ENCODE measurements at places on chromosomes 2 and 18. TPM values are rescaled to one million over a fixed set of nuclear protein-coding genes. Genes with fewer than 3 reads are reported as not detected.

FOXI3 gene
- total RNA-seq = 0.21 TPM

GNLY gene
- not detected for total RNA-seq

ESPNL gene
- 3.5 TPM for total RNA-seq

INPP5D gene
- 2.7 TPM for total RNA-seq

YIPF4 gene
- total RNA-seq = 29.8 TPM

CLEC4F gene
- total RNA-seq = not detected

CXCR1 gene
- not detected for total RNA-seq

ADNP2 gene
- 28.1 TPM for total RNA-seq

KCNG3 gene
- 0.79 TPM for total RNA-seq

DNA sequence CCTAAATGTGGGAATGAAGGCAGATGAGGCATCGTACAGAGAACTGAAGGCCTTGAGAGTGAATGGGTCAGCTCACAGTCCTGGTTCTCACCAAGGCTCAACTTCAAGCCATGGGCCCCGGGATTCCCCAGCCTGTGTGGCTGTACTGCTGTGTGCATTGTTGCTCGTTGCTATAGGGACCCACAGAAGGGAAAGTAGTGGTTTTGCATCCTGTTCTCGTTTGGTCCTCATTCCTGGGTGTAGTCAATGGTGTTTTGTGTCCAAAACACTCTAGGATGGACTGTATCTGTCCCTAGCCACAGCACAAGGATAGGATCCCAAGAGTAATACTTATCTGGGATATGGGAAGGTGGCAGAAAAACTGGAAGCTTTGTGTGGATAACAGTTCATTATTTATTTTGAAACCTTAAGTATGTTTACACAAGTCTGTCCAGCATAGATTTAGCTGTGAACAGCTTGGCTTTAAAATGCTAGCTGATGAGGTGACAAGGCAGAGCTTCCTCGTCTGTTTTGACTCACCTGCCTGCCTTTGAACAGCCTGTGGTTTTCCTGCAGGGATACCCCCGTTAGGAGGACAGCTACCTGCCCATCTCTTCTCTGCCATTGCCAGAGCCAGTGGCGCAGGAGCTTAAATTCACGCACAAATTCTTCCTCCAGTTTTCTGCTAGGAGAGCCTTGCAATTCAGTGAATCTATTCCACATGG is 85.0 kb downstream of the WDSUB1 start:
- DNase-seq = no peak

DNA sequence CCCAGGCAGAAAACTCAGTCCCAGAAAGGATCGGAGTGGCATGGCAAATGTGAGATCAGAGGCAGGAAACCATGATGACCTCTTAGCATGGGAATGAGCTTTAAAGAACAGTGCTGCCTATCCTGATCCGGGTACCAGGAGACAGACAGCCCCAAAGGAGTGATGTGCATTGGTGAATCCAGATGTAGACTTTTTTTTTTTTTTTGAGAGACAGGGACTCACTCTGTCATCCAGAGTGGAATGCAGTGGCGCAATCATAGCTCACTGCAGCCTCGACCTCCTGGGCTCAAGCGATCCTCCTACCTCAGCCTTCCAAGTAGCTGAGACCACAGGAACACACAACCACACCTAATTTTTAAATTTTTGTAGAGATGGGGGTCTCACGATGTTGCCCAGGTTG is 122.7 kb downstream of the VAPA start:
- DNase-seq = no peak

GRCh38 chr2:156999661-157000060 is 257.8 kb upstream of the GALNT5 start:
- no peak for DNase-seq

DNA sequence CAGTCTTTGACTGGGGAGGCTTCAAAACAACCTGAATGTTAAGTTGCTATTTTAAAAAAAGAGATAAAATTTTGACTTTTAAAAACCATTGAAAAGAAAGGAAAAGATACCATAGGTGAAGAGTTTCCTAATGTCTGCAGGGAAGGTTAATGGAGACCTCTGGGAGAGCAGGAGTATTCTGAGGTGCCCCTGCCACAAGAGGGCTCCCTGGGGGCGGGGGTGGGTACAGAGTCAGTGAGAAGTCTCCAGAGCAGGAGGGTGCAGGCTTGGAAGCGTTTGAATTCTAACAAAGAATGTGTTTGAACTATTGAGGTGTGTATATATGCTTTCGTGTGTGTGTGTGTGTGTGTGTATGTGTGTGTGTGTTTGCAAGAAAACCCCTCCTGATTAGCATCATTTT is 46.7 kb upstream of the ST6GAL2 start:
- DNase-seq = no peak

GRCh38 chr2:198638577-198638976 is 819.2 kb downstream of the SATB2 start:
- no peak for DNase-seq

DNA sequence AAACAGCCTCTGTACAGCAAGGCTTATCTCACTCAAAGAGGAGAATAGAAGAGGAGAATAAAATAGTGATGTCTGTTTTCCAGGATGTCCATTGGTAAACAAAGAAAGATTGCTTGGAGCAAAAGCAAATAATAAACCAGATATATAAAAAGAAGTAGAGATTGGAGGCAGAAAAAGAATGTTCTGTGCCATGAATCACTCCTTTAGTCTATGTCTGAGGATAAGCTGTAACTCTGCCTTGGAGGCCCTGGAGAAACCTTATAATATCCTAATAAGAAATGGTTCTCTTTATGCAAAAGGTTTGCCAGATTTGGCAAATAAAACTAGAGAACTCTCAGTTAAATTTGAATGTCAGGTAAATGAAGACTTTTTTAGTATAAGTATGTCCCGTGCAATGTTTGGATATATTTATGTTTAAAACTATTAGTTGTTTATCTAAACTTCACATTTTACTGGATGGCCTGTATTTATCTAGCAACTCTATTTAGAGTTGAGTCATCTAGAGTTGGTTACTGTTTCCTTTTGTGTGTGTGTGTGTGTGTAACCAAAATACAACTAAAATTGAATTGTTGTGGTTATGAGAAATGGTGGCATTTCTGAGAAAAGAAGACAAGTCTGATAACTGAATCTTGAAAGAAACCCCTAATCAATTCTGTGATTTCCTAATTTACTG is 510.3 kb upstream of the SETBP1 start:
- DNase-seq = no peak

- no peak for DNase-seq
Observed at GRCh38 chr2:224211791-224212190, 172.7 kb upstream of the SERPINE2 start.

GRCh38 chr2:177383935-177384334 is 8.6 kb upstream of the AGPS start:
- DNase-seq = no peak

GRCh38 chr2:136281281-136282114 is 163.5 kb upstream of the CXCR4 start:
- no peak for DNase-seq

DNA sequence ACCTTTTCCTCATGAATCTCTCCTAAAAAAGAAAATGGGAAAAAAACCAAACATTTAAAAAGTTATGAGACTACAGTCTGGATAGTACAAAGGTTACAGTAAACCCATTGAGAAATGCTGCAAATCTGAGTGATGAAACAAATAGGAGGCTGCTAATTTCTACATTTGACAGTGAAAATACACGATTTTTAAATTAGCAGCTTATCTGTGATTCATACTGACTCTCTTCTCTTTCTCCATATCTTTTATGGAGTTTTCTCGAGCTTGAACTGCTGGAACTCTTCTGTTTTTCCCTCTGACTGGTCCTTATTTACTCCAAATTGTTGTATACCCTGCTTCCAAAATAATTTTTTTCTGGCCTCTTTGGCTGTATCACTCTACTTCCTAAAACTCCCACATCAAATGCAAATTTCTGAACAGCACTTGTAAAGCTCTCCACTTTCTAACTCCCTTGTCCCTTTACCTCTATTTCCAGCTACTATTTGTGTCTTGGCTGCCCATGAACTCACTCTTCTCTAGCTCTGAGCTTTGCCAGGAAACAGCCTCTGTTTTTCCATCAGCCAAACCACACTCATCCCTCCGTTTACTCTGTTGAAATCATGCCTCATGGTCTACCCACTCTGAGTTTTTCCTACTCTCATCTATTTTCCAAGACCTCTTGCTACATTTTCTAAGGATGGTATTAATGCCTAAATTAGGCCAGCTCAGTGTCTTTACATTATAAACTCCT is 73.7 kb downstream of the RBMS1 start:
- DNase-seq = no peak

GRCh38 chr18:48937869-48938750 is 12.7 kb downstream of the SMAD7 start:
- DNase-seq = no peak

DNA sequence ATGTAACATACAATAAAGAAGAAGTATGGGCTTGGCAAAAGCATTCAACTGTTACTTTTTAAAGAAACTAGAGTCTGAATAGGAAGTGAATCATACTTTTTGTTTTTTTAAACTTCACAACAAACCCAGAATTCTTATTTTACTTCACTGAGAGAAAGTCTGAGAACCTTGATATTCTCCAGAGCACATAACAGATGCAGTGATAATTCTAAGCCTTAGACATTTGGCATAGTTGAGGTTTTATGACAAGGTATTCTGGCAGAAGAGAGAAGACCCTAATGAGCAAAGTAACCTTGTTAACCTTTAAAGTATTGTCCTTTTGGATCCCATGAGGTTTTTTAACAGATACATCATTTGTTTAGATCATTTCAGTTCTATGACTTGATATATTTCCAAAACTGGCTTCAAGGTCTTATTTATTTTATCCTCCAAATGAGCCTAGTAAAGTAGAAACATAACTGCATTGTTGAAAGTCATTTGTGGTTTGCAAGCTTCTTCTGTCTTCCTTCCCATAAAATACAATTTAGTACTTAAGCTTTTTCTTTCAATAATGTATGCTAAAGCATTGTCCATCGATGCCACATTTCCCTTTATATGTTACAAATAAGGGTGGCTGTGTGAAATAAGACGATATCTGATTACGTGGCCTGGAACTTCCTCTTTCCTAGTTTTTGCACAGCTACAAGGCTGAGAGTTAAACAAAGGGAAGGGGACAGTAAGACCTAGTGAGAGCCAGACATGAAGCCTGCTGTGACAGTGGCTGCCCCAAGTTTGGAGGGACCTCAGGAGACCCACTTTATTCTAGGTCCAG is 86.1 kb upstream of the ITPRID2 start:
- DNase-seq = no peak

- peak; percentile 21 for DNase-seq
Observed at GRCh38 chr2:42169100-42169873, at the start of gene EML4. TSS of gene EML4 (plus strand) at chr2:42169353. CDS start at chr2:42169612, 259 bp downstream.

DNA sequence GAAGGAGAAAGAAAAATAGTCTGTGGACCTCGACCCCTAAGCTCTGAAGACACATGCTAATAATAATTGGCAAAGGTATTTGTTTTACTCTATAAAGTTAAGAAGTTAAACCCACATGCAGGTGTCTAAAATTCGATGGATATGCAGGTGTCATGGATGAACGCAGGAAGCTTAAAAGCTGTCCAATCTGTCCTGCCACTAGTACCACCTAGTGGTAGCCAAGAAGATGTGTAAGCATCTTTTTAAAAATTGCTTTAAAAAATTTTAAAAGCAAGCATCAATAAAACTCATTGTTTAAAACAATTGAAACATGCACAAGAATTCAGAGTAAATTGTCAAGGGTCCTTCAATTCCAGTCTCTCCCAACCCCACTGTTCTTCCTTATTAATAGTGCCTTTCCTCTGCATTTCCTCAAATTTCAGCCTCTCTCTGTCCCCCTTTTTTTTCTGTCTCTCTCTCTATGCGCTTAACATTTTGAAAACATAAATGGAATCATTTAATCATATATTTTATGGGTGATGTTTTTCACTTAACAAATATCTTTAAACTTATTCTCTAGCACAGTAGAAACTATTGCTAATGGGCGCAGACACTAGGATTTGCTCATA is 30.6 kb upstream of the PPP3R1 start:
- peak; percentile 9 for DNase-seq

DNA sequence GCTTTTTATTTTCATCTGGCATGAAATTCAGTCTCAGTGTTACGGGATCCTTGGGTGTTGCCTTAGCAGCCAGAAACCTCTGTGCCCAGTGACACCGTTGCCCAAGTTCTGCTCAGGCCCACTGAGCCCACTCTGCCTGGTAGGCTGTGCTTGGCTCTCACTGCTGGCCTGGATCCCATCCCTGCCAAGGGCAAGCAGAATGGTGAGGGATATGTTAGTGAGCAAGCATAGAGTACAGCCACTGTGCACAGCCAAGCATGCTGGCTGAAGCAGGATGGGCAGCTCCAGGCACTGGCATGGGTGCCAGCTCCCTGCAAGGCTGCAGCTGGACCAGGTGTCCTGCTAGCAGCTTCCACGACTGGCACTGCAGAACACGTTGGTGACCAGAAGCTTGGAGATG is 194.7 kb upstream of the TFPI start:
- no peak for DNase-seq

GRCh38 chr2:16614314-16614860 is 51.2 kb downstream of the CYRIA start:
- no peak for DNase-seq

GRCh38 chr2:164335128-164335527 is 286.2 kb downstream of the GRB14 start:
- no peak for DNase-seq

GRCh38 chr18:59229701-59230443 is 9.9 kb downstream of the GRP start:
- DNase-seq = no peak

GRCh38 chr2:212667751-212668316 is 129.2 kb upstream of the ERBB4 start:
- no peak for DNase-seq

DNA sequence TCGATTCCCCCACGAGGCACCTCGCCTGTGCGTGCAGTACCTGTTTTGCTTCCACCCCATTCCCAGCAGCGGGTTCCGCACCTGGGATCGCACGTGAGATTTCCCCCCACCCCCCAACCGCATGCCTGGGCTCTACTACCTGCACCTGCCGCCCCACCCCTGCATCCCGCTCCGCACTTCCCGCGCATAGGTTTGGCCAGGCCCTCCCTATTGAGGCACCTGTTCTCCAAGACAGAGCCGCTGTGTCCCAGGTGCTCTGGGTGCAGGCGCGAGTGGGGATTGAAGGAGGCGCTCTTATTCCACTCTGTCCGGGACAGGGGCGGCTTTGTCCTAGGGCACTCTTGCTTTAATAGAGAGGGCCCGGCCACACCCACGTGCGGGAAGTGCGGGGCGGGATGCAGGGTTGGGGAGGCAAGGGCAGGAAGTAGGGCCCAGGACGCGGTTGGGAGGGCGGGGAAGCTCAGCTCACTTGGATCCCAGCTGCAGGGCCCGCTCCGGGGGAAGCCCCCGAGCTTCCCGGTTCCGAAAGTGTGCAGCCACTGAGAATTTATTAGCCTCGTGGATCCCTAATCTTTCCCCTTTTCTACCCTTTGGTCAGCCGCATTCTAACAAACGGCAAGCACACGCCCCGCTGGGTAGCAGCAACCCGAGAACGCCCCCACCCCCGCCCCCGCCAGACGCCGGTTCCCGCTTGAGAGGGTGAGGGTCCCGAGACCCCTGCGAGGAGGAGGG is 670 bp upstream of the MOCOS start:
- DNase-seq = no peak

GRCh38 chr18:49876536-49876935 is 63.2 kb upstream of the ACAA2 start:
- DNase-seq = no peak
